Activated CD4-positive, alpha-beta T cell treated with anti-CD3 and anti-CD28 coated beads, Interleukin-2, Interleukin-6, amounts not matched to agents 100 ng/mL and 50 ng/mL, durations not matched to agents 16 hours and 8 hours (primary cell): ENCODE measurements at places on chromosomes 2 and 18.

- DNase-seq = no peak
Measured at GRCh38 chr2:126972279-126972626, 73.6 kb downstream of the TEX51 start.

- no peak for DNase-seq
Measured at GRCh38 chr2:85908506-85908905, 19.7 kb upstream of the ST3GAL5 start.

DNA sequence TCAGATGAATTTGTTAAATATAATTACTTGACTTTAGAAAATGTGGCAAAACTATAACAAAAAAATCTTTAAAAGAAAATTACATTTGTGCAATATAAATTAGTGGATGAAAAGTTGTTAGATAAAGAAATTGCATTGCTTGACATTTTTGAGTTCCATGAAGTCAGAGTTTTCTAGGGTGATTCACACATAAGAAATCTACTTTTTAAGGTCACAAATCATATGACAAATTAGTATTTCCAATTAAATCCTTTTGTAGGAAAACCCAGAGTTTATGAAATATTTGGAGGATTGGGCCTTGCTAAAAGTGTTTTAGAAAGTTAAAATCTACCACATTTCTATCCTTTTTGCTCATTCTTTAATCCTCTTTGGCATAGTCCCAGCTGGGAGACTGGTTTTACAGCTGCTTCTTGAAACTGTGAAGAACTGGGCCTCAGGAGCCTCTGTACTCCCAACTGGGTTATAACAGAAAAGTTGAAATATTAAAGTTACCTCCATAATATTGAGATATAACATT lies 289.2 kb downstream of the LRRTM4 start:
- DNase-seq = no peak

DNA sequence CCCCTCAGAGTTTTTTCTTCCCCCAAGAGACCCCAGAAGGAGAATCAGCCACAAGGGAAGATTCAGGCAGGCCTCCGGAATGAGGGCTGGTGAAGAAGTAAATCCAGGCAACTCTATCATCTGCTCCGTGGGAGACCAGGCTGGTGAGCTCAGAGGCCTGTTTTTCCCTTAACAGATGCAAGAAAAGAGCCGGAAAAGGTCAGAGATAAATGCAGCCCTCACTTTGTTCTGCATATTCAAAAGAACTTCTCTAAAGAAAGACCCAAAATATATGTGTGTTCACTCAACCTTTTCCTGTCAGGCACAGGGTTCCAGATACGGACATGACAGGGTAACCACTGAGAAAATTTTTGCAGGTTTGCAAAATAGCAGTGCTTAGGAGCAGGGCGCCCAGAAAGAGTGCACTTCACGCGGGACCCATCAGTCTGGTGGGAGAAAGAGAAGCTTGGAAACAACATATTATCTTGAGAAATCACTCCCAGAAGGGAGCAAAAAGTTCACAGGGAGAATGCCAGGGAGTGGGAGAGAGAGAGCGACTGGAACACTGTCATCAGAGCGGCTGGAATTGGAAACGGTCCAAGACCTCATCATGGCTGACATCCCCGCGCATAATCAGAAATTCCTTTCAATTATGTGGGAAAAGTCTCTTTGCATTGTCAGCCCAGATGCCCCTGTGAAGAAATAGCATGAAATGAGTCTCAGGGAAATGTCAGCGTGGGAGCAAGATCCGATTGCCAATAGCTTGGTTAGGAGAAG lies 244.8 kb upstream of the SLC14A2 start:
- DNase-seq = no peak

DNA sequence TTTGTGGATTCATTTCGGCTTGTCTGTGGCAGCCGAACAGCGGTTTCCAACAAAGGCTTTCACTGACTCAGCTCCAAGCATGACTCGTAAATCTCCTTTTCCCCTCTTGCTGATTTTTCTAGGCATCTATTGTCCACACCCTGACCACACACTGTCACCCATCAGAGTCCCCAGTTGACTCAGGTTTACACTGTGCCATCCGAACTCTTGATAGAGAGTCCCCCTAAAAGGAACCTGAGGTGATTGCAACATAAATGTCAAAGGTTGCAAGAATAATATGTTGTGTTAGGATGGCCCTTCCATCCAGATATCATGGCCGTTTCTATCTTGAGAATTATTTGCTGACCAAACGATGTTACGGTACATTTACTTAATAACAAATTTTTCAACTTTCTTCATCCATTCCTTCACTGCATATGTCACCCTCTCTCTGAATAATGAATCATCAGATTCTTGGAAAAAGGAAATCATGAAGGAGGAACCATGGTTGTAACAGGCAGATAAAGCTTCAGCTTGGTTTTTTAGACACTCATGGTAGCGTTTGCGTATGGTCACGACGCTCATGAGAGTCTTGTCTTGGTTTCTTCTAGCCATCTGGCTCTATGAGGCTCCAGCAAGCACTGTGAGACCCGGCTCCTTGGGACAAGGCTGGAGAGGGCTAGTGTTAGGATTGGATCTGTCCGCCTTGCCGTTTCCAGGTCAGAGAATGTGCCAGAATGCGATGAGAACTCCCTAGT lies 72.1 kb downstream of the NPAS2 start:
- DNase-seq = no peak

DNA sequence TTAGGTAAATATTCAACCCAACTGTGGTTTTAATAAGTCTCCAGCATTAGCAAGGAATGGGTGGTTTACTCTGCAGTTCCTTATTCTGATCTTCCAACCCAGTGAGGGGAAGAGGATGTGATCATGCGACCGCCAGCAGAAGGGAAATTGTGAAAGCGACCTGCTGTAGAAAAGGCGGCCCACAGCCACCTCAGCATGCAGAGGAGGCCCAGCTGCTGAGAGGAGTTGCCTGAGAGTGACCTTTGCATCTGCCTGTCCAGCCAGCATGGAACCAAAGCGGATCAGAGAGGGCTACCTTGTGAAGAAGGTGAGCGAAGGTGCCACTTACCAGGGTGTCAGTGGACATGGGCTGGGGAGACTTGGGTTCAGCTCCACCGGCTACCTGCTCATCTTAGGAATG lies at the start of gene PLEK:
Gene PLEK (plus strand): TSS at position 196 of the 400 bp plus-strand sequence. CDS start 70 bp downstream, at position 266.
- DNase-seq = no peak

- peak; percentile 4 for DNase-seq
Measured at GRCh38 chr2:71460595-71461303, 7.4 kb downstream of the DYSF start.

- no peak for DNase-seq
Measured at GRCh38 chr2:69089998-69090397, 77.0 kb downstream of the ANTXR1 start.

GRCh38 chr18:69638056-69638455 lies 237.4 kb downstream of the DOK6 start:
- DNase-seq = no peak

DNA sequence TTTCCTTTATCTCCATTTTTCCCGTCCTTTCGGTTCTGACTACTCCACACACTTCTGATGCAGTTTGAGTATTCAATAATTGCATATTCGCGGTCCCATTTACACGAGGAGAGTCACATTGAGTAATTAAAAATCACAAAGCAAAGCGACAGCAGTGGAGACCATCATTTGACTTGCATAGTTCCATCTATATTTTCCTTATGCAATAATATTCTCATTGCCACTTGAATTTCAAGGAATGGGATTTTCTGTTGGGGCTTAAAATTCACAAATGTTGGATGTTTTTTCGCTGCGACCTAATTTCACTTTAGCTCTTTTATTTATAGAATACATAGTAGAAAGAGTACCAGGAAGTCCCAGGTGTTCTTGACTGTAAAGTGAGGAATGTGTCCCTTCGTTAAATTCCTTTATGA lies 186.8 kb downstream of the ZEB2 start:
- no peak for DNase-seq

- no peak for DNase-seq
Measured at GRCh38 chr18:7817575-7818230, 250.6 kb downstream of the PTPRM start.

- DNase-seq = no peak
Measured at GRCh38 chr2:172181840-172182239, 79.1 kb upstream of the DLX2 start.

DNA sequence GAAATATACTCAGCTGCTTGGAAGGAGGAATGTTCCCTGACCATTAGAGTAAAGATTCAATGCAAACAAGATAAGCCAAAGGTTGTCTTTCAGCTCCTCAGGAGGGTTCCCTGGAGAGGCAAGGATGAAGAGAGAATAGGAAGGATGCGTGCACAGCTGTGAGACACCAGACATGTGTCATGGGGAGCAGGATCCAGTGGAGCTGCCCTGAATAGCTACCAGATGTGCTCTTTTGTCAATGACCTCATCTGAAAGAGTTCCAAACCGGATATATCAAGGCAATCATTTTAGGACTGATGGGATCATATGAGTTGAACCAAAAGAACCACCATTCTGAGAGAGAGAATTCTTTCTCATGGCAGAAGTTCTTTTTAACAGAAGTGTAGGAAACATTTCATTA lies 490.6 kb downstream of the IRS1 start:
- DNase-seq = no peak

- DNase-seq = no peak
Measured at GRCh38 chr2:23713351-23713750, 213.6 kb downstream of the ATAD2B start.

GRCh38 chr2:106890606-106891005 lies 4.6 kb upstream of the ST6GAL2 start:
- DNase-seq = no peak

GRCh38 chr2:10548626-10549025 lies 100.5 kb upstream of the ODC1 start:
- no peak for DNase-seq

- no peak for DNase-seq
Measured at GRCh38 chr18:42155024-42155423, 200.0 kb downstream of the PIK3C3 start.

DNA sequence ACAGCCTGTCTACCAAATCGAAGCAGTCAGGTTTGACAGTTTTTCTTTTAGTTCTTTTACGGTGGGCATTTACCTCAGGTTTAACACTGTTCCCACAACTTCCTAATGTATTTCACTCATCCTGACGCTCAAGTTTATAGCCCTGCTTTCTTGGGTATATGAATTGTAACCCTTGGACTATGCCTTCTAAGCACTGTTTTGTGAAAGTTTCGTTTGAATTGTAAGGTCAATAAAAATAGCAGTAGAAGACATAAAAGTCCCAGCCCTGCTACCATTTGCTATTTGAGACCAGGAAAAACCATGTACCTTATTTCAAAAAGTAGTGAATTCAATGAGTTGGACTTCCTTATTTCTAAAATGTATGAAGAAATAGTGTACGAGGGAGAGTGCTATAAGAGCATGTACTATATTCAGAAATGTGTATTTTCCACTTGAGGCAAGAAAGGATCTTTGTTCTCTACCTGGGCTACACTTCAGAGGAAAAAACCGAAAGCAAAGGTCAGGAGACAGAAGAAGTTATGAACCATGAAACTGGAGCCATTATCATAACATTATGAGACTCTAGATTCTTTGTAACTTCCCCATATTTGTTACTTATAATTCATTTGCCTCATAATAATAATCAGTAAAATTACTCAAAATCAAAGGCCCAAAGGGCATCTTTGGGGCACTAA lies 1.9 kb upstream of the ZC3H15 start:
- DNase-seq = no peak

- no peak for DNase-seq
Measured at GRCh38 chr2:85589982-85590791, 5.4 kb upstream of the RNF181 start.

DNA sequence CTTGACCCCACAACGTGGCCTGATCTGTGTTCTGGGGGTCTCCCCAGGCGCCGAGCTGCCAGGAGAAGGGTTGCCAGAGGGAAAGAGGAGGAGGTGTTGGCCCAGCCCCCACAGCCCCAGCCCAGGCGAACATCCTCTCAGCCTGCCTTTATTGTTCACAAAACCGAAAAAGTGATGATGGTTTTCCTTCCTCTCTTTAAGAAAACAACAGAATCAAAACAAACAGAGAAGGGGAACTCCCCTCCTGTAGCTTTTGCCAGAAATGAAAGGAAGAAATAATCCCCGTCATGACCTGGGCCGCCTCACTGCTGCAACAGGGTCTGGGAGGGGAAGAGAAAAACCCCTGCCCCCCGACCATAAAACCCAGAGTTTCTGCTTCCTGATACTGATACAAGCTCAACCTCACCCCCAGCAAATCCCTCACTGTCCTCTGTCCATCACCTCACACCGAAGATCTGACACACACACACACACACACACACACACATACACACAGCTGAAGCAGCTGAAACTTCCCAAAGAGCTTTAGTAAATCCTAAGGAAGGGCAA lies 52.0 kb downstream of the ZFP36L2 start:
- peak; percentile 85 for DNase-seq

- DNase-seq = no peak
Measured at GRCh38 chr2:219733106-219733505, 105.7 kb downstream of the SLC4A3 start.

GRCh38 chr2:85095094-85095493 lies 38.1 kb upstream of the TCF7L1 start:
- DNase-seq = no peak

- no peak for DNase-seq
Measured at GRCh38 chr18:21900605-21901352, 160.2 kb downstream of the MIB1 start.

DNA sequence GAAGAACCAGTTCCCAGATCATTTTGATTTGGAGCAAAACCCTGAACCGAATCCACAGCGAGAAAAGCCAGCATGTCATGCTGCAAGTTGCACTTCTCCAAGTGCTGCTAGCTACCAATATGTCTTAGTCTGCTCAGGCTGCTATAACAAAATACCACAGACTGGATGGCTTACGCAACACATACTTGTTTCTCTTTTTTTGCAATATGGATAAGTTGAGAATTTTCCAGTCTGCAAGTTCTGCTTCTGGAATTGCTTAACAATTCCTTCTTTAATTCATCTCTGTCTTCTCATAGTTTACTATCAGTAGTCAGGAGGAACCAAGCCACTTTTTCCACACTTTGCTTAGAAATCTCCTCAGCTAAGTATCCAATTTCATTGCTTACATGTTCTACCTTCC lies 105.9 kb upstream of the RBBP8 start:
- DNase-seq = no peak

GRCh38 chr2:437756-438393 lies 150.0 kb upstream of the ALKAL2 start:
- peak; percentile 65 for DNase-seq

- DNase-seq = peak; percentile 66
Measured at GRCh38 chr2:96163768-96164429, 18.7 kb upstream of the DUSP2 start.

GRCh38 chr2:39608686-39609441 lies 56.9 kb upstream of the TMEM178A start:
- no peak for DNase-seq

- no peak for DNase-seq
Measured at GRCh38 chr18:54130177-54130576, 94.3 kb downstream of the MBD2 start.

GRCh38 chr2:20666304-20667150 lies at the start of gene GDF7:
GDF7 (plus strand) TSS chr2:20667144; CDS start chr2:20667240, 96 bp downstream.
- DNase-seq = no peak

GRCh38 chr2:43262951-43263350 lies 36.5 kb upstream of the ZFP36L2 start:
- no peak for DNase-seq
